ENCODE measurements at places on chromosomes 16 and 17.

- no peak for DNase-seq
These were observed 178.0 kb downstream of the WWOX start for GRCh38 chr16:78277321-78278055.

DNA sequence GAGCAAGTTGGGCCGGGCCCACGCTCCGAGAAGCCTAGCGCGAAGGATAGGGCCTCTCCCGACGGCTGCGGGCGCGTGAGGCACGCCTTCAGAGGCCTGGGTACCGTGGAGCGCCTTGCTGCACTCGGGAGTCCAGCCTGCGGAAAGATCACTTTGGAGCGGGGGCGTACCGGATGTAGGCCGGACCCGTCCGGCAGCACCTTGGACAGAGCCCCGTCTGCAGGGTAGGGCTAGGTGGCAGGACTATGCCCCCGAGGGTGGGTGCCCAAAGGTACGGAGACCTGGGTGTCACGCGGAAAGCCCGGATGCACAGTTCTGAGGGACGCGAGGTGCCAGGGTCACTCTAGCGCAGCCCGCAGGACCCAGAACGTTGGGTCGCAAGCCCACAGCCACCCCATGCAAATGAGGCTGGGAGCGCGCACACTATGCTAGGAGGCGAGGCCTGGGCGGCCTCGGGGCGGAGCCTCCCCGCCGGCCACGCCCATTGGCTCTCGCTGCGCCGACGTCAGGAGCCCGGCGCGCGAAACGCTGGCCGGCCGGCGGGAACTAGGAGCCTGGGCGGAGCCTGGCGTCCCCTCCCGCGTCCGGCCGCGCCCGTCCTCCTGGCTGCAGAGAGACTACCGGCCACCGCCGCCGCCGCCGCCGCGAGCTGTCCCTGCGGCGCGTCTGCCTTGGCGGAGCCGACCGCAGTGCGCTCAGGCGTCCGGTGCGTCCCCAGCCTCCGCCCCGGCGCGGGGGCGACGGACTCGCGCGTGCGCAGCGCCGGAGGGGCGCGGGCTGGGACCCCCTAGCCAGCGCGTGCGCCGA lies at the start of gene PAQR4:
Gene PAQR4, plus strand, starts transcription at position 611 of the 807 bp plus-strand sequence. CDS start 327 bp downstream, outside the sequence.
- DNase-seq, result peak; percentile 44

- DNase-seq, result no peak
These were observed 52.6 kb upstream of the ACSF3 start for GRCh38 chr16:89040861-89041570.

GRCh38 chr17:56913000-56913311 lies 893 bp downstream of the TRIM25 start:
- DNase-seq, result no peak

DNA sequence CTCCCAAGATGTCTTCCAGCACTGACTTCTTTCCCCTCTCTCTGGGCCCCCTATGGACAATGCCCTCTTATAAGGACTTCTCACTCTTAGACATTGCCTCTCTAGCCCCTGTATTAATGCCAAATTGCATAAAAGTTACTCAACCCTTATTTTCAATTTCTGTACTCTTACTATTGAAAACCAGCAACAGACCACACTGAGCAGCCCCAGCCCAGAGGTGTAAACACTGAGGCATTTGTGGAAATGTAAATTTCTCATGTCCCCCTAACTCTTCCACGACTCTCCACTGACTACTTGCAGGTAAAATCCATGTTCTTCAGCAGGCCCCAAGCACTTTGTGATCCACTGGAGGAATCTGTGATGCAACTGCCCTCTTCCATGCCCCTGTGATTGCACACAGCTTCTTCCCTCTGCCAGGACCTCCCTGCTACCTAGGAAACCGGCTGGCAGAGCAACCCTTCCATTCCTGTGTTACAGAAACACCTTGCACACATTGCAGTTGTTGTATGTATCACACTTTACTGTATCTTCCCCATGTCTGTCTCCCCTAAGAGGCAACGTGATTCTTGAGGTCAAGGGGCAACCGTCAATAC lies 4.4 kb downstream of the N4BP1 start:
- no peak for DNase-seq

- DNase-seq, result peak; percentile 7
These were observed 55.8 kb upstream of the FASN start for GRCh38 chr17:82153745-82154375.

GRCh38 chr17:60563743-60564142 lies 36.2 kb upstream of the PPM1D start:
- DNase-seq, result no peak

- DNase-seq, result no peak
These were observed 14.7 kb downstream of the CA7 start for GRCh38 chr16:66858740-66859396.

DNA sequence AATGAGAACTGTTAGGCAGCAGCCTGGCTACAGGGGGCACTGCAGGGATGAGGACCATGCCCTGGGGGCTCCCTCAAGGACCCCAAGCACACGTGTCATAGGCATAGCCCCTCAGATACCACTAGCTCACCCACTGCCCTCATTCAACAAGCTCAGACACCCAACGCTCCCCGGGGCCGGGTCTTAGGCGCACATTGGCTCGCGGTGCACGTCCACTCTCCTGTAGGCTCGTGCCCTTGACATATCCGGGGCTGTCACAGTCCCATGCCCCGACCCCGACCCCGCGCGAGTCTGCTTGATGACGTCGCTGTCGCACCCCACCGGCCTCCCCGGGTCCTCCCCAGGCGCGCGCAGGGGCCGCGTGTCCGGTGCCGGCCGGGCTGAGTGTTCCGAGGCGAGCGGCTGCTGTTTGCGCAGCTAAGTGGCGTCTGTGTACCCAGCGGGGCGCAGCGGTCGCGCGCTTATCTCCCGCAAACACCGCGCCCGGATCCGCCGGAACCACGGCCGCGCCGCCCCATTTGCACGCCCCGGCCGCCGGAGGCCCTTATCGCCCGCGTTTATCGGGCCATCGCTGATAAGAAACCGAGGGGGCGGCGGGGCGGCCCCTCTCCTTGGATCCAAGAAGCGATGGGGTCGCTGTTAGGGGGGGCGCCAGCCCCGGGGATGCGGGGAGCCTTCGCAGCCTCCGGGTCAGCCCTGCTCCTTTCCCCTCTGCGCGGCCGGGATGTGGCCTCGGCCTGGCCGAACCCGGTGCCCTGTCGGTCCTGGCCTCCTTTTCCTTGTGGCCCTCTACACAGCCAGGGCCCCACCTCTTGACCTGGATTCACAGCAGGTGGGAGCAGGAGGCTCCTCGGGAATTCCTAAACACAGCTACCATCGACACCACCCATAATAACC lies 20.7 kb upstream of the NAGS start:
- no peak for DNase-seq

GRCh38 chr16:87160234-87160636 lies 157.0 kb downstream of the C16orf95 start:
- DNase-seq, result no peak

- DNase-seq, result no peak
These were observed 110.9 kb upstream of the TOB1 start for GRCh38 chr17:50976951-50977472.

DNA sequence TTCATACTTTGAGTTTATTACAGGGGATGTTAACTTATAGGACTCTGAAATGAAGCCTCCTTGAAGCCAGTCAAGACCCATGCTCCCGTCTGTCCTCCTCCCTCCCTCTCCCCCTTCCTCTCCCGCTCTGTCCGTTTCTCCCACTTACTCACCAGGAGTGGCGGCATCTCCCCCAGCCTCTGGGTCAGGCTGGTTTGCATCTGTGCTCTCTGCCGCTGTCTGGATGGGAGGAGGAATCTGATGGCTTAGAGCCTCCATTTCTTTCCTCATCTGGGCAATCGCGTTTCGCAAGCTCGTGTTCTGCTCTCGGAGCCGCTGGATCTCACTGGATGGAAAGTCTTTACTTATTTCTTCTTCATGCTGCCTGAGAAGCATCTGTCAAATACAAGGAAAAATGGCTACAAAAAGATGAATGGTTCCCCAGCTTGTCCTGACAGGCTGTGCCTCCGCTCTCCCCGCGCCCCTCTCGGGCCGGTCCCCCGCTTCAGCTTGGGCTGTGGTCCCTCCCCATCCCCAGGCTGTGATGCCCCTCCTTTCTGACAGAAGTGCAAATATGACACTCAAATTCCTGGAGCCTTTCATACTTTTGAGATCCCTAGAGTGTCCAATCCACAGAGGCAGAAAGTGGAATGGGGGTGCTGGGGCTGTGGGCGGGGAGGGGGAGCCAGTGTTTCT lies 40.0 kb downstream of the CCDC57 start:
- no peak for DNase-seq

GRCh38 chr16:56637814-56638750 lies at the start of gene MT1A:
Gene MT1A, plus strand, starts transcription at chr16:56638666. Its CDS starts 73 bp downstream, at chr16:56638739.
- DNase-seq, result no peak

GRCh38 chr17:62800585-62800984 lies 7.5 kb downstream of the MARCHF10 start:
- DNase-seq, result no peak

- DNase-seq, result no peak
These were observed 11.5 kb upstream of the KRT38 start for GRCh38 chr17:41452281-41452680.

- no peak for DNase-seq
These were observed 8.4 kb upstream of the RCVRN start for GRCh38 chr17:9913476-9913875.

- DNase-seq, result peak; percentile 28
These were observed 306.0 kb downstream of the FOXL1 start for GRCh38 chr16:86884390-86884650.

DNA sequence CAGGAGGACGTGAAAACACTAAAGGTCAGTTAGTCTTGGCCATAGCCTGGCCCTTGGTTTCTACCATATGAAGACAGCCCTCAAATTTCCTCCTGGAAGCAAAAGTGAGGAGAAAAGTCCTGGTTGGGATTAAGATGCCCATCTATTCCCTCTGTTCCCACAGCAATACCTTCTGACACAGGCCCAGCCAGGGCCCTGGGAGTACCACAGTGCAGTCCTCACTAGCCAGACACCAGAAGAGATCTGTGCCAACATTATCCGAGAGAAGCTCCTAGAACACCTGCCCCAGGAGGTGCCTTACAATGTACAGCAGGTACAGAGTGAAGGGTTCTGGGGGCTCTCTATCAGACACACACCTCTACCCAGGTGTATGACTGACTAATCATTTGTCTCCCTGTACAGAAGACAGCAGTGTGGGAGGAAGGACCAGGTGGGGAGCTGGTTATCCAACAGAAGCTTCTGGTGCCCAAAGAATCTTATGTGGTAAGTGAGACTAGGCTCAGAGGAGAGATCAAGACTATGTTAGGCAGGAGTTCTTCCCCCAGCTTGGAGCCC lies 4.1 kb downstream of the ERAL1 start:
- DNase-seq, result no peak

- DNase-seq, result no peak
These were observed 14.0 kb downstream of the RNF43 start for GRCh38 chr17:58403311-58403710.

DNA sequence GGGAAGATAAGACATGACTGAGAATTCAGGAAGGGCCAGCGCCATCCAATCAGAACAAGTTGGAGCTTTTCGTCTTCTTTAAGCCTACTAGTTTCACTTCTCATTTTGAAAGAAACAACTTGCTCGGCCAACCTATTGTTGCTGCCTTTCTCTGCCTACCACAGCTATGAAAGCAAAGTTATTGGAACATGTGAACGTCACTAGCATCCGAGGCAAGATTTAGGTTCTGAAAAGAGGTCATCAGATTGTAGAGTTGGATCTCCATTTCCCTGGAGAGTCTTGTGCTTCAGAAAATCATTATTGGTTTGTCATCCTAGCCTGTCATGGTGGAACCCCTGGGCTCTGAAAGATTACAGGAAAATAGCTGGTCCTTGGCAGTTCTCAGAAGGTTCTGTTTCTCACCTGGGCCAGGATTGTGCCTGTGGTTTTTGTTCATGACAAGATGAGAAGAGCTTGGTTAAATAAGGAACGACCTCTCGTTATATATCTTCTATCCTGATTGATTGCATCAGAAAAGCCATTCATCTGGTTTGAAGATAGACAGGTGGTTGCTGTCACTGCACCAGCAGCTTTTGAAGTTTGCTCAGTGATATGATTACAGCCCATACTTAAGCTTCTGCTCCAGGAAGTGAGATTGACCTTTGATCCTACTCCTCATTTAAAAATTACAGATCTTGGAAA lies 25.3 kb downstream of the CDH13 start:
- DNase-seq, result no peak

GRCh38 chr17:57902800-57903759 lies 52.1 kb downstream of the CUEDC1 start:
- DNase-seq, result no peak

DNA sequence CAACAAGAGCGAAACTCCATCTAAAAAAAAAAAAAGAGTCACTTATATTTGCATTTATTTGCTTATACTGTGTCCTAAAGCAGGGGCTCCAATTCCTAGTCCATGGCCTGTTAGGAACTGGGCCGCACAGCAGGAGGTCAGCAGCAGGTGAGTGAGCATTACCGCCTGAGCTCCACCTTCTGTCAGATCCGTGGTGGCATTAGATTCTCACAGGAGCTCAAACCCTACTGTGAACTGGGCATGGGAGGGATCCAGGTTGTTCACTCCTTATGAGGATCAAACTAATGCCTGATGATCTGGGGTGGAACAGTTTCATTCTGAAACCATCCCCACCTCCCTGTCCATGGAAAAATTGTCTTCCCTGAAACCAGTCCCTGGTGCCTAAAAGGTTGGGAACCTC lies 24.9 kb downstream of the ITGB3 start:
- no peak for DNase-seq

- DNase-seq, result no peak
These were observed 430.8 kb downstream of the WWOX start for GRCh38 chr16:78530283-78530682.

- no peak for DNase-seq
These were observed 12.5 kb downstream of the TFAP4 start for GRCh38 chr16:4260360-4260759.

DNA sequence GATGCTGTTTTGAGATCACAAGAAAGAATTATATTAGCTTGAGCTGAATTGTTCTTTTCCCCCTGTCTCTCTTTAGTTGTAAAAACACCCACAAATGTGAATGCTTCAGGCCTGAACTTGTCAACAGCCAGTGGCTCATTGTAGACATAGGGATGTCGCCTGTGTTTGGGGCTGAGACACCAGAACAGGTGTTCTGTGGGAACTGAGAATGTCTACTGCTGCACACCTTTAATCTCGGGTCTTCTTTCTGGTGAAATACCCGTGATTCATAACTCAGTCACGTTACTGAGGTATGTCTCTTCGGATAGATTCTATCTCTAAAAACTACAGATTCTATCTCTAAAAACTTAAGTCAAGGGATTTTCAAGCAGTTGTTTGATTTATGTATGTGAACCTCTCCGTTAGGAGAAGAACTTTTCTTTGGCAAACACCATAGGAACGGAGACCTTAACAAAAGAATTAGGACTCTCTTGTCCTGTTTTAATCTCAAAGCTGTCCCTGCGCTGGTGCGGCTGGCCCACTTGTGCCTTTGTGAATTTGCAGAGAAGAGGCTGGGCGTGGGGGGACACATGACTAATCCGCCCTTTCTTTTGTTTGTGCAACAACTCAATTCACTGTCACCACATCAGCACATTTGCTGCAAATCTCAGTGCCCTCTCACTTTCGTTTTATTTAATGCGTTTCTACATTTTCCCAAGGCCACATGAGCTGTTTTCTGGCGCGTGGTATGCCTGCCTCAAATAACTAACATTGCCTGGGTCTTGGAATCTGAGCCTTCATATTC lies 643.0 kb downstream of the MAF start:
- DNase-seq, result no peak

GRCh38 chr17:78433013-78433727 lies 54.7 kb downstream of the PGS1 start:
- no peak for DNase-seq
